ENCODE measurements at places on chromosomes 11 and 22.

DNA sequence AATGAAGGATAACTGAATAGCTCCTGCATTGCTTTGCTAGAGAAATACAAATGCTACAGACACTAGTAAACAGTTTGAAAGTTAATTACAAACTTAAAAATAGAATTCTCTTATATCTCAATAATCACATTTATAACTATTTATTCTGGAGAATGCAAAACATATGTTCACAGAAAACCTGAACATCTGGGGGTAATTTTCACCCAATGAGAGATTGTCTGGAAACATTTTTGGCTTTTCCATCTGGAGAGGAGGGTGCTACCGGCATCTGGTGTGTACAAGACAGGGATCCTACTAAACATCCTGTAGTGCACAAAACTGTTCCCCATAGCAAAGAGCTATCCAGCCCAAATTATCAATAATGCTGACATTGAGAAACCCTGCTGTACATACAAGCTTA, 378.4 kb upstream of the CHORDC1 start:
- DNase-seq = no peak

- no peak for DNase-seq
These were observed 14.3 kb downstream of the C1QTNF6 start for GRCh38 chr22:37173709-37174108.

GRCh38 chr11:10784232-10785145, 24.2 kb downstream of the EIF4G2 start:
- DNase-seq = no peak

- no peak for DNase-seq
These were observed 14.3 kb downstream of the FGF3 start for GRCh38 chr11:69804769-69805508.

GRCh38 chr11:86115542-86116385, 46.9 kb upstream of the PICALM start:
- DNase-seq = no peak

GRCh38 chr11:67160045-67160444, 41.0 kb downstream of the KDM2A start:
- no peak for DNase-seq

DNA sequence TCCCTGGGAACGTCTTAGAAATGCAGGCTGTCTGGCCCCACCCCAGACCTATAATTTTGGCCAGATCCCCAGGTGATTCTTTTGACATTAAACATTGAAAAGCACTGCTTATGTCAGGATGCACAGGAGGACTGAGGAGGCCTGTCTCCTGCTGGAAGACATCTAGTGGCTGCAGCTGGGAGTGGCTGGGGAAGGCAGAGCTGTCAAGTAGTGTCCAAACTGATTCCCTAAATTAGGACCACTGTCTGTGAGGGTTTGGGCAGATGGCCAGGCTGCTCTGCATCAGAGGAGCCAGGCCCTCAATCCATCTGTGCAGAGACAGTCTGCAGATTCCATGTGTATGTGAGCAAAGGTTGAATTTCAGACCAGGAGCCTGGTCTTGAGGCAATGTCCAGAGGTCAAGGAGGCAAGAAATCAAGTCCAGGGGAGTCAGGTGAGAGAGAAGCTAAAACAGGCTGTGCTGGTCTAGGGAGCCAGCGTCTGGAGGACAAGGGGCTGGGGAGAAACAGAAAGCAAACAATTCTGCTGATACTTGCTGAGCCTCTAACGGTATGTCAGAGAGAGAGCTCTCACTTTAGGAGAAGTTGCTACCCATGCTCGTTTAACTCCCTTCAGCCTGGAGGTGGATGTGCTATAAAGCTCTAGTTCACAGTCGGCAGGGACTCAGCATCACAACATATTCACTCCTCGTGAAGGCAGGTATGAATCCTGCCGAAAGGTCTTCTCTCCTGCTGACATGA, 15.3 kb upstream of the SYTL2 start:
- no peak for DNase-seq

DNA sequence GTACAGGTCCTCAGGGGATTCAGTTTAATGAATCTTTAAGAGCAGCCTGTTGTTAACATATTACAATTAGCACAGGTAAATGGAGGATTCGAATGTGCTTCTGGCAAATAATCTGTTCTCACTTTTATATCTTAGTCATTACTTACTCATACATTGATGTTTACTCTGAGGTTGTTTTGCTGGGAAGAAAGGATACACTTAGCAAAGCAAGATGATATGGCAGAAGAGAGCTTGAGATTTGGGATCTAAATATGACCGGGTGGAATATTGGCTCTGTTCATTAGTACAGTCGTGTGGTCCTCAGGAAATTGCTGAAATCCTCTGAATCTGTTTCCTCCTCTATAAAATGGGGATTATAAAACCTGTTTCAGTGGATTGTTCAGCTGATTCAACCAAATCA, 59.7 kb downstream of the SPON1 start:
- no peak for DNase-seq

DNA sequence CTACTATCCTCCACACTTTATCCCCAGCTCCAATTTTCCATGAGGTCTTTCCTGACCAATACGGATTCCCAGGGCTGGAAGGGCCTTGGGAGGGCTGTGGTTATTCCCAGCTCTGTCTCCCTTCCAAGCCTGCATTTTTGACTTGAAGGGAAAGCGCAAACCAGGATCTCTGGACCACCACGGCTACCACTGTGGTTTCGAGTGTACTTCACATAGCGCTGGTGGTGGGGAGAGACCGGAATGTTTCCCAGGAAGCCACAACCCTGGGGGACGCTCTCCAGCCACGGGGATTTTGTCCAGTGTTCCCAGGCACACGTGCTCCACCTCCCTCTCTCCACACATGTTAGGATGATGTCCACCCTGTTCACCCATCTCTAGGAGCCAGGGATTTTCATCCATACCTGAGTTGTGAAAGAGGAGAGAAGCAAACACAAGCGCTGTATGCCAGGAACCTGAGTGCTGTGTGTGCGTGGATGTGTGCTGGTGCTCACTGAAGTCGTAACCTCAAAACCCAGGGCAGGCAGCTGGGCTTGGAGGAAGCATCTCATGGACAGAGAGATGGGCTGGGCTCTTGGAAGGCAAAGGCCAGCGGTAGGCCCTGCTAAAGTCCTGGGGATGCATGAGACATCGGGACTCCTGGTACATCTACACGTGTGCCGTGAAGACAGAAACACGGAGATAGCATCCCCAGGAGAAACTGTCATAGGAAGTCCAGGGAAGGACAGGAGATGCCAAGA, 1.3 kb upstream of the NPTXR start:
- DNase-seq = no peak

DNA sequence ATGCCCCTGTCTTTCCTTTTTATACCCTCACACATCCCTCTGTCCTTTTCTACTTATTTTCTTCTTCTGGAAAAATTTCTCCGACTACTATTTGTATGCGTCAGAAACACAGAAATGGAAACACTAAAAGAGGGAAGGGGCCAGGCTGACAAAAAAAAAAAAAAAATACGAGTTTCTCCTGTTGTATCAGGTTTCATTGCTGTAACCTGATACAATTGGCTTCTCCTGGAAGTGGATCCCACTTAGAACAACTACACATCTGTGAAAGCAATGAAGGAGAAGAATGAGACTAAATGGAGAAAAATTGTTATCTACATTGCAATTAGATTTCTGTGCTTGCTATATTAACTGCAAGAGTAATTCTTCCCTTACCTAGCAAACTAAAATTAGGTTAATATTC, 393.9 kb downstream of the GUCY1A2 start:
- no peak for DNase-seq

GRCh38 chr11:133582750-133583149, 50.4 kb upstream of the OPCML start:
- no peak for DNase-seq

DNA sequence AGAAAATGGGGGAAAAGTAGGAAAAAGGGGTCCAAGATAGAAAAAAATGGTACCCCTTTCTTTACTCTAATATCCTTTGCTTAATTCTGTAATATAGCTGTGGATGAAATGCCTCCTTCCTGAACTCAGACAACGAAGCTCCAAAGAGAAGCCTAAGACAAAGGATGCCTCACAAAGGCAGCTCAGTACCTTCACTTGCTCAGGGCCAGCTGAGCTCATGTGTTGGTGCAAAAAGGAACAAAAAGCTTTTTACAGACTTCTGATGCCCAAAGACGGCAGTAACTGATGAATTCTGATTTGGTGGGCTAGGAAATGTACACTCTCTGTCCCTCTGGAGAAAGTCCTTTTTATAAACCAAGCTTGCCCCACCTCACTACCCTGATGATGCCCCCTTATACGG, 77.5 kb downstream of the DENND5A start:
- DNase-seq = no peak

GRCh38 chr22:49604732-49605302, 222.9 kb downstream of the BRD1 start:
- DNase-seq = no peak

GRCh38 chr22:23023294-23023693, 47.0 kb upstream of the GNAZ start:
- no peak for DNase-seq

DNA sequence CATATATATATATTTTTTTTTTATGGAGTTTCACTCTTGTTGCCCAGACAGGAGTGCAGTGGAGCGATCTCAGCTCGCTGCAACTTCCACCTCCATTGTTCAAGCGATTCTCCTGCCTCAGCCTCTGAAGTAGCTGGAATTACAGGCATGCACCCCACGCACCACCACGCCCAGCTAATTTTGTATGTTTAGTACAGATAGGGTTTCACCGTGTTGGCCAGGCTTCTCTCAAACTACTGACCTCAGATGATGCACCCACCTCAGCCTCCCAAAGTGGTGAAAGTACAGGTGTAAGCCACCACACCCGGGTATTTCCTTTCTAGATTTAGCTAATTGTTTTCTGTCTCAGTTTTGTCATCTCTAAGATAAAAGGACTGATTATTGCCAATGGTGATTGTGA, 821.1 kb downstream of the CNTN5 start:
- no peak for DNase-seq

- no peak for DNase-seq
These were observed 1.3 kb downstream of the APOBEC3G start for GRCh38 chr22:39078329-39078728.

DNA sequence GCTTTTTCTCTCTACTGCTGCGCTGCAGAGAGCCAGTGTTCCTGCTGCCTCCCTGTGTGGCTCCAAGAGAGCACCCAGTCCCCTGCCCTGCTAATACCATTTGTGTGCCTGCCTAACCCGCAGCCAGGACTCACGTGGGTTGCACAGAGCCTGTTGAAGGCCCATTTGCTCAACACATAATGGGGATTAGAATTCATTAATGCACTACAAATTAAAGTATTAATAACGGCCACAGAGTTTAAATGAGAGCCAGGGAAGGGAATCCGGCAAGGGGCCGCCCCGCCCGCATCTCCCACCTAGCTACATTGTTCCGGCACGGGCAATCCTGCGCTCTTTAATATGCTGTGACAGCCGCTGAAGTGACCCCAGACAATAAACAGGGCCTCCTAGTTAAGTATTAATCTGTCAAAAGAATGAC, 211.3 kb downstream of the NXPE2 start:
- no peak for DNase-seq

- no peak for DNase-seq
These were observed 3.2 kb upstream of the FJX1 start for GRCh38 chr11:35614939-35615569.

DNA sequence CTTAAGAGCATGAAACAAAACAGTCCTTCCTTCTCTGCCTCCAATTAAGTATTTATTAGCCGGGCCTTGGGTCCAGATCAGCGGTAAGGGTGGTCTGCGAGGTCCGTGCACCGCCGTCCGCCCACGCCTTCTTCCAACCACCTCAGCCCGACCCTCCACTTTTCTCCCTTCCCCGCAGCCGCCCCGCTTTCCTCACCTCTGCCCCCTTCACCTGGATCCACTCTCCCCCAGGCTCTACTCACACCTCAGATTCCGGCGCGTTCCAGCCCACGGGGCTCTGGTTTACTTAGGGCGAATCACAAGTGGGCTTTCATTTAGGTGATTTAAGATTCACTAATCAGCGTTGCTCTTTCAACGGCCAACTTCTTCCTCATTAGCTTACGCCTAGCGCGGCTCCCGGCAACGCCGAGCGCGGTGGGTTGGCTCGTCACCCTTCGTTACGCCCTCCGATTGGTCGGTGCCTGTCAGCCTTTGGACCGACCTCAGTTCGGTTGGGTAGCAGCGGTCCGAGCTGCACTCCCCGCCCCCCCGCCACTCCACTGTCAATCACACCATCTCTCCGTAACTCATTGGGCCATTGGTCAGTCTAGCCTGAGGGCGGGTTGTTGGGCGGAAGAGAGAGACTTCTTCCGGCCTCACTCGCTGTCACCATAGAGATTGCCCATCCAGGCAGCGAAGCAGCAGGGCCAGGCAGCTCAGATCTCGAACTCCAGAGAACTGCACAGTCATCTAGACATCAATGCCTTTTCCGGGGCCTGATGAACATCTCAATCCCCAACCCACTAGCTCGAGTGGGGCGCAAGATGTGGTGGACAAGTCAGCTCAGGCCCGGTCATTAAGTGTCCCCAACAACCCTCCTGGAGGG, at the start of gene TMEM218:
TMEM218 (minus strand) TSS at position 284 of the 865 bp plus-strand sequence. CDS start 9,385 bp downstream, outside the sequence.
- peak; percentile 99 for DNase-seq

DNA sequence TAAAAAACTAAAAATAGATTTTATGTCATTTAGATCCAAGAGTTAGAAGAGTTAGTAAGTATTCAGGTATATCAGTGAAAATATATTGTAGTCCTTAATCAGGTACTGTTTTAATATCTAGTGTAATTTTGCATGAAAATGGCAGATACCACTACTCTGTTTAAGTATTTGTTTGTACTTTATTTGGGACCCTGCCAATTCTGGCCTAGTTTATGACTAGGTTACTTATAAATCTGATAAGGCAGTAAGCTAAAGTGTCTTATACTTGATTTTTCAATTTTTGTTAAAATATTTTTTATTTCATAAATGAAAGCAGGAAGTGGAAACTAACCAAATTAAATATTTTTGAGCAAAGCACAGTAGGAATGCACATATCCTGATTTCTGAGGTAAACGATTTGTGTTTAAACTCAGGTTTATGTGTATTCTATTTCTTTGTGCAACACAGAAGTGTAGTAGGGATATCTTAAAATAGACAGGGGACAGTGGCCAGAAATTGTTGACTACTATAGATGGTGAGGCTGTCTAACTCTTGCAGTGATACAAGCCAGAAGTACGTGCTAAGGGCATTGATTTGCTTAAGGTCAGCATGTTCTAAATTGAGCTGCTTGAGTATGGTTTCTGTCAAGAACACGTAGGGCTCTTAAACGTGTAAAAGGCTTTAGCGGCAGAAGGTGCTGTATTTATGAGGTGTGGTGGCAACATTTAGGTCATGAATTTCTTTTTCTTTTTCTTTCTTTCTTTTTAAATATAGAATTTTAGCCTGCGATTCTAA, 34.0 kb downstream of the HIPK3 start:
- no peak for DNase-seq

DNA sequence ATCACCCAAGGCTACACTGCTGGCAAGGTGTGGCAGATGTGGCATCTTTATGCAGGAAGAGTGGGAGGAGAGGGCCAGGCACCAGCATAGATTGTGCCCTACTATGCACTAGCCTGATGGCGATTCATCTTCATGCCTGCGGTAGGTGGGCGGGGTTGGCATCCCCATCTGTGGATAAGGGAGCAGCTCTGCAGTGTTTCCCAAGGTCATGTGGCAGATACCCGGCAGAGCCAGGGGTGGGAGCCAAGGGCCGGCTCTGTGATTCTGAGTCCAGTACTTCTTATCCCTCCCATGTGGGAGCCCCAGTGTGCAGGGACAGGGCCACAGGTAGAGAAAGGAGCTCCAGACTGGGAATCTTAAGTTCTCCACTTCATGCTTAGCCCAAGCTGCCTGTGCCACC, 20.0 kb downstream of the CD82 start:
- no peak for DNase-seq

GRCh38 chr11:70544774-70545609, 146.7 kb downstream of the CTTN start:
- no peak for DNase-seq

Measured in CD4-positive, alpha-beta T cell (primary cell).